Stimulated activated CD8-positive, alpha-beta memory T cell treated with anti-CD3 and anti-CD28 coated beads, Interleukin-2, amount 100 ng/mL, for 48 hours (primary cell): ENCODE measurements at places on chromosomes 4 and X.

DNA sequence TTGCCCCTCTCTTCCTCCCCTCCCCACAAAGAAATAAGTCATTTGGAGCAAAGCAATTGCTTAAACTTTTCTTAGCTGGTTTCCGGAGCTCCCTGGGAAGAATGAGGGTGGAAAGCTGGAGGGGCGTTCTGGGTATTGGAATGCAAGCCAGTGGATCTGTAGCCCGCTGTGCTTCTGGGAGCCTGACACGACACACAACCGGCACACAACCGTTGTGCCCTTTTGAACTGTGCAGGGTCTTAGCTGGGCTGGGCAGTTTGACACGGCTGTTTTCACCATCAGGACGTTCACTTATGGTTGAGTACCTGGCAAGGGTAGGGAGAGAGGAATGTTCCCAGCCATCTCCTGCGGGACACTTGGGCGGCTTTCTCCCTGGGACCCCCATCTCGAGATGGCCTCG lies 38.3 kb downstream of the SHROOM2 start:
- no peak for DNase-seq

GRCh38 chr4:149264093-149264733 lies 551.4 kb downstream of the IQCM start:
- DNase-seq, result peak; percentile 0

DNA sequence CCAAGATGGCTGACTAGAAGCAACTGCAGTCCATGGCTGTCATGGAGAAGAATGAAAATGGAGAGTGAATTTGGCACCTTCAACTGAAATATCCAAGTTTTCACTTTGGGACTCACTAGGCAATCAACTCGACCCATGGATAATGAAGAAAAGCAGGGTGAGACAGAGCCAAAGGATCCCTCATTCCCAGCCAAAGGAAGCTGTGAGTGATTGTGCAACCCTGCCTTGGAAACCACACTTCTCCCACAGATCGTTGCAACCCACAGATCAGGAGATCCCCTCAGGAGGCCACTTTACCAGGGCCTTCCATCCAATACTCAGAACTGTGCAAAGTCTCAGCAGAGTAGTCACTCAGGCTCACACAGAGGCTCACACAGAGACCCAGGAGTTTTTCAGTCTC lies 4.5 kb downstream of the CFAP299 start:
- no peak for DNase-seq

GRCh38 chrX:82961129-82961528 lies 547.0 kb upstream of the POU3F4 start:
- no peak for DNase-seq

- DNase-seq, result no peak
These were observed 26.5 kb downstream of the ZNF81 start for GRCh38 chrX:47863187-47863586.

GRCh38 chr4:70182517-70183167 lies 12.9 kb upstream of the ODAM start:
- DNase-seq, result no peak

- DNase-seq, result peak; percentile 41
These were observed 348.5 kb downstream of the MID1IP1 start for GRCh38 chrX:39149761-39150160.

- DNase-seq, result no peak
These were observed 30.9 kb upstream of the TENM3 start for GRCh38 chr4:182212211-182212761.

GRCh38 chrX:13414006-13414647 lies 94.3 kb upstream of the ATXN3L start:
- no peak for DNase-seq
